ENCODE measurements at places on chromosomes 1 and 21.

DNA sequence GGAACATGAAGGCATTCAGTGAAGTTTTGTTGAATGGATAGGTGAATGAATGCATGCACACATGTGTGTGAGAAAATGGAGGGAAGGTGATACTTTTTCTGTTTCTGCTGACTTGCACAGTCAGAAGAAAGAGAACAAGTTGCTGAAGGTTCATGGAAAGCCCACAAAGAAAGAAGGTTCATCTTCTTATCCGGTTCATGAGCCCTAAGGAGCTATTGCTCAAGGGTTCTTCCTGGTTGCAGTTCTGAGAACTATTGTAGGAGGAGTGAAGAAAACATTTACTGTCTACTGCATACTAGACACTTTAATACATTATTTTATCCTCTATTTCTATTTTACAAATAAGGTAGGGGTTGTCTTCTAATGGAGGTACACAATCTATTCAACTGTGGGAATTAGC, 13.4 kb upstream of the NIBAN1 start:
- no peak for DNase-seq

- DNase-seq, result no peak
These were observed 14.8 kb upstream of the KCNE2 start for GRCh38 chr21:34348890-34349519.

DNA sequence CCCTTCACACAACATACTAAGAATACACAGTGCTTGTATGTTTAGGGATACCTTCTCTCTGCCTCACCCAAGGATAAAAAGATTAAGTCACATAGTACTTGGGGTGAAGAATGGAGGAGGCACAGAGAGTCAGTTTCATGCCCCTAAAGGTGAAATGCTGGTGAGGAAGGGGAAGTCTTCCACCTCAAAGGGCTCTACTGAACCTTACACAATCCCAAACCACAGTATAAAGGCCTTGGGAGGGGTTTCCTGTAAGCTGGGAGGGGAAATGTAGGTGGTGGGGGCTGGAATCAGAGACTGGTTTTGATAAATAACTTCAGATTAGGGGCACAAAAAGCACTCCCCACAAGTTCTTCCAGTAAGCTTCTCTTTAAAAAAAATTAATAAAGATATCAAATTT, 3.5 kb downstream of the MINDY1 start:
- peak; percentile 42 for DNase-seq

GRCh38 chr1:214349008-214349407, 68.0 kb downstream of the SMYD2 start:
- no peak for DNase-seq

DNA sequence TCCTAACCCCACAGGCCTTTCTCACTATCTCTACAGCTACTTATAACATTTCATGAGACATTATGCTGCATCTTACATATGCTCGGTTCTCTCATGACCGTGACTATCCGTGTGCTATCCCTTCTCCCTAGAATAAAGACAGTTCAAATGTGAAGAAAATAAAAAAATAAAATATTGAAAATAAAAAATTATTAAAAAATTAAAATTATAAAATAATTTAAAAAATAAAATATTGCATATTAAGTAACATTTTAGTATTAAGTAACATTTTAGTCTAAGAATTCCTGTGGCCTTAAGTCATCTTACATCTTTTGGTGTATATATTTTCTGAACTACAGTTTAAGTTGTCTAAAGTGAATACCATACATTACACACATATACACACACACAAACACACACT, 415.5 kb downstream of the DPYD start:
- no peak for DNase-seq

GRCh38 chr1:243363832-243364231, 108.0 kb downstream of the SDCCAG8 start:
- no peak for DNase-seq

DNA sequence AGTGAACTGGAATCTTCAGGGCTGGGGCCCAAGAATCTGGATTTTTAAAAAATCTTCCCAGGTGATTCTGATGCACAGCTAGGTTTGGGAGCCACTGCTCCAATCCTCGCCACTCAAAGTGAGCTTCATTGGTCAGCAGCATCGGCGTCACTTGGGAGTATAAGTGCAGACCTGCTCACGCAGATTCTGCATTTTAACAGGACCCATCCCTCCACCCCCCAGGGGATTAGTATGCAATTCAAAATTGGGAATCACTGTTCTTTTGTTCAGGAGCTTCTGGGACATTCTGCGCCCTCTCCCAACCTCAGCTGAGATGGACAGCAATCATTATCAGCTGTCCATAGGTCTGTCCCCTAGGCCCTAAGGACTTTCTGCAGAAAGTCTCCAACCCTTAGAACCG, 53.5 kb downstream of the LGR6 start:
- DNase-seq, result no peak

GRCh38 chr1:229048896-229049295, 222.0 kb upstream of the RAB4A start:
- no peak for DNase-seq

- peak; percentile 41 for DNase-seq
These were observed 21.9 kb downstream of the RD3 start for GRCh38 chr1:211469938-211470529.

GRCh38 chr21:33432496-33432895, 29.3 kb downstream of the IFNGR2 start:
- DNase-seq, result no peak

- DNase-seq, result no peak
These were observed 13.2 kb upstream of the MAP1LC3C start for GRCh38 chr1:242011894-242012660.

GRCh38 chr1:147504801-147505311, 36.4 kb upstream of the BCL9 start:
- no peak for DNase-seq

GRCh38 chr1:240806200-240806745, 194.3 kb upstream of the GREM2 start:
- no peak for DNase-seq

DNA sequence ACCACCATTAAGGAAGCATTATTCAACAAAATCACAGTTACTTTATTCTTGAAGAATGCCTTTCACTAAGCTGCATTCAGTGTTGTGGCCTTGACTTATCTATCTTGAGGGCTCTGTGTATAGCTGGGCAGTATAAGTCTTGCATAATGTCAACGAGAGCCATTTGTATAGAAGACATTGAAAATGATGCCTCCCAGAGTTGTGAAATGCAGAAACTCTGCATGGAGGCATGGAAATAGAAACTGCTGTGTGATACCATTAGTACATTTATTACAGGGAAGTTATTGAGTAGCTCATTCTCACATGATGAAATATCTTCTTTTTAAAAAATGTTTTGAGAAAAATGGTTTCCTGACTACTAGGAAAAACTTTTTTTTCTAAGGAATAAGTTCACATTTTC, 111.4 kb upstream of the SNX7 start:
- DNase-seq, result no peak

GRCh38 chr1:151897991-151898431, 11.3 kb downstream of the THEM4 start:
- DNase-seq, result no peak

GRCh38 chr1:156705321-156705917, at the start of gene CRABP2:
Gene CRABP2, minus strand, starts transcription at chr1:156705583. Its CDS starts 137 bp downstream, at chr1:156705446.
- peak; percentile 52 for DNase-seq

DNA sequence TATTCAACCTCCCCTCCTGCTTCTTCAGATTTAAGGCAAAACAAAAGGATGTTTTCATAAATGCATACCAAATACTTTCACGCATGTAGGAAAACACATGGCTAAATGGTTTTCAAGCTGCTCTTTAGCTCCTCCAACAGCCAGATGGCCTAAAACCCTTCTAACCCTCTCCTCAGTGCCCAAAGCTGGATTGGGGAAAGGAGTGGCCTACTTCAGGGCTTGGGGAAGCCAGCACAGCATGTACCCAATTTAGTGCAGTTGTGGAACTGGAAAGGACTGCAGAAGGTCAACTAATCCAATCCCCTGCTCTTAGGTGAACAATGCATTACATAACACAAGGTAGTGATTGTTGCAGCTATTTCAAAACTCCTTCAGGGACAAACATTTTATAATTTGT, 9.3 kb downstream of the F5 start:
- no peak for DNase-seq

- DNase-seq, result no peak
These were observed 104.1 kb downstream of the DENND1B start for GRCh38 chr1:197671140-197671539.

DNA sequence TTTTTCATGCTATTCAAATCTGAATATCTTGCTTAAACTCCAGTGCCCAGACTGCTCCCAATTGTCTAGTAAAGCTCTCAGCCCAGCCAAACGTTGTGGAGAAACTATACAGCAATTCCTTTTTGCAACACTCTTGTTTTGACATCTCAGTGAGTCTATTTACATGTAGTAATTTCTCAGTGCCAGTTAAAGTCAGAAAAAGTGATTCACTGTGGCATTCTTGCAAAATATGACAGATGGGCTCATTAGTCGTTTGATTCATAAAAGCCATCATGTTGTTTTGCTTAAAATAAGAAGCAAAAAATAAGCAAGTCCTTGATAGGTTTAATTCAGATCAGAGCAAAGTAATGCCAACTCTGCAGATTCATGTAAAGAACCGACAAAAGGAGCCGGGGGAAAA, 20.7 kb upstream of the TMPRSS15 start:
- no peak for DNase-seq

GRCh38 chr1:86950712-86951419, 36.4 kb downstream of the HS2ST1 start:
- DNase-seq, result no peak

GRCh38 chr21:25827513-25827912, 92.7 kb downstream of the GABPA start:
- no peak for DNase-seq

- no peak for DNase-seq
These were observed 46.1 kb downstream of the ITSN1 start for GRCh38 chr21:33688353-33688752.

DNA sequence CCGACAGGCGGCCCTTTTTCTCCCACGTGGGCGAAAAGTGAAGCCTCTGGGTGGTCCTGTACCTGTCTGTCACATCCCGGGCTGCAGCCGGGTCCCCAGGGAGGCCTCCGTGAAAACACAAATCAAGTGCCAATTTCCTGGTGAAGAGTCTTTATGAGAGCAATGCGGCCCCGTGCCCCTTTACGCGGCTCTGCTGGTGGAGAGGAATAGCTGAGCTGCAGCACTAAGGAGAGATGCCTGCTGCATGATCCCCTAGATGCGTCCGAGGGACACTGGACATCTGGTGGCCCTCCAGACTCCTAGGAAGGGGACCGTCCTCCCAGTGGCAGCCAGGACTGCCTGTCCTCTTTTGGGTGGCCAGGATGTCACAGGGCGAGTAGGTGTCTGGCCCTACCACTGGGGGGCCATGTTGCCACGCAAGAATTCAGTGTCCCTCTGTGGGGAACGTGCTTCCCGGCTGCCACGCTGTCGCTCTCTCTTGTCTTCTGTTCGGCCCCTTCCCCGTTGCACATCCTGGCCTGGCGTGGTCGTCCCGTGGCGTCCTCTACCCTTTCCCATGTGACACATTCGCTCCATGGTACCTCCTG, 38.7 kb downstream of the COL18A1 start:
- DNase-seq, result no peak

GRCh38 chr1:85074365-85074964, 26.2 kb upstream of the MCOLN3 start:
- DNase-seq, result no peak

DNA sequence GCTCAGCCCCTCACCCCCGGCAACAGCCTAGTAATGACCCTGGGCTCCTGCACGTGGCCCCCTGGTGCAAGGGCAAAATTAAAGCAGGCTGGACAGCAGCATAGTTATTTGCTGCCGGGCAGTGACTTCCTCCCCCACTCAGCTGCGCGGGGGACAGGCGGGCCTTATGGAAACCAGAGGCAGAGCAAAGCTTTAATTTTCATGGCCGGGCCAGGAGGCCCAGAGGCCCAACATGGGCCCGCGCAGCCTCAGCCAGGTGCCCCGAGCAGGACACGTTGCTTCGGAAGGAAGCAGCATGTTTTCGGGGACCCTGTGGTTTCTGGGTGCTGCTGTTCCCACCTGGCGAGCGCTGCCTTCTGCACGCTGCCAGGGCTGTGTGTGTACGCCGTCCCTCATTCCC, 89.9 kb upstream of the ARHGEF16 start:
- peak; percentile 56 for DNase-seq

DNA sequence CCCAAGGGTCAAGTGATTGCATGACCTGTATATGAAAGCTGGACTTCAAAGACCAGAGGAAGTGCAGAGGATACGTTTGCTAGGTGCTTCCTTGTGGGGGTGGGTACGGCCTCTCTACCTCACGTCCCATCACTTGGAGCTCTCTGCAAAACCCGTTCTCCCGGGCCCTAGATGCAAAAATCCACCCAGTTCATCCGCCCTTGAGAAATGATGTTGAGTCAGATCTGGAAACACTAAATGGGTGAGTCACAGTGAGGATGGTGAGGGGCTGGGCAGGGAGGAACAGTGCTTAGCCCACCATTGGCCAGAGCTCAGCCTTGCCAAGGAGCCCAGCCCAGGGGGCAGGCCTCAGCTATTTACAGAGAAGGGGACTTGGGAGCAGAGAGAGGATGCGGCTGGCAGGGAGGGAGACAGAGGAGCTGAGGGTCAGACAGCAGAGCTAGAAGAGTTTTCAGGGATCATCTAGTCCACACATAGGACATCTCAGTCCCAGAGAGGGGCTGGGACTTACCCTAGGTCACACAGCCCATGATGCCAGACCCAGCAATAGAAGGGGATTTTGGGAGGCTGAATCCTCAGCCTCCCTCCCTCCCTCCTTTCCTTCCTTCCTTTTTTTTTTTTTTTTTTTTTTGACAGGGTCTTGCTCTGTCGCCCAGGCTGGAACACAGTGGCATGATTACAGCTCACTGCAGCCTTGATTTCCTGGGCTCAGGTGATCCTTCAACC, 14.6 kb downstream of the ARHGEF10L start:
- no peak for DNase-seq

DNA sequence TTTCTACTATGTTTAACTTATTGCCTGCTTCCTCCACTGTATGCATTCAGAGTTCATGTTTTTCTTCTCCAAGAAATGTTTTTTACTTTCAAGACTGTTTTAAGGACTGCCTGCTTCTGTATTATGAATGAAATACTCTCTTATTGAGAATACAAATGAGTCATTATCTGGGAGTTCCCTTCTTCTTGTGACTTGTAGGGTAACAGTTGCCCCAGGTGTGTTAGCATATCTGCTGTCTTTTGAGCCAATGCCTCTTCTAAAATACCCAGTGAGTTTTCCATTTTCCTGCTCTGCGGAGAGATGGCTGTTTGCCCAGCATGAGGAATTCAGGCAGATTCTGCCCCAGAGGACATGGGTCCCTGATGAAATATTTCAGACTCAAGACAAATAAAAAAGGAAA, 34.1 kb upstream of the ST6GALNAC5 start:
- DNase-seq, result no peak
